ENCODE measurements at places on chromosomes 2 and 18. TPM values are rescaled to one million over a fixed set of nuclear protein-coding genes. Genes with fewer than 3 reads are reported as not detected.

- H3K4me1 ChIP-seq = no peaks in the 10 kb centered on the region
- H3K27ac ChIP-seq = no peak overlapping the region
- H3K27me3 ChIP-seq = no peaks in the 10 kb centered on the region
- H3K36me3 ChIP-seq = no peaks in the 10 kb centered on the region
Measured at GRCh38 chr2:45256867-45257641, 247.8 kb upstream of the SIX2 start.

DNA sequence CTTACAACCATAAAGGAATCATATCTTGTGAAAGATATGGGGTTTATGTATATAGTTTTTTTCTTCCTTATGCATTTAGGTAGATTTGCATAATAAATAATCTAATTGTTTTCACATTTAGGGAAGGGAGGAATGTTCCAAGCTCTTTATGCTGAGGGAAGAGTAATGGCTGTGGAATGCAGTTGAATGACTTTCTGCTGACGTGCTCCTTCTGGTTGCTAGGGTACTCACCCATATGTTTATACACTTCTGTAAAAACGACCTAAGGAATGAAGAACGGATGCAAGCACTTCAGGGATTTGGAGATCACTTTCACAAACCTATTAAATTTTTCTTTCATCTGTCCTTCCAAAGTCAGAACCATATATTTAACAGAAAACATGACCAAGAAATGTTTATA lies 29.2 kb upstream of the PPP4R1 start:
- peak; percentile 98 for DNase-seq
- H3K4me1 ChIP-seq = peaks cover 5% of the 10 kb centered on the region
- H3K4me3 ChIP-seq = no peak overlapping the region
- no peaks in the 10 kb centered on the region for H3K27me3 ChIP-seq

GRCh38 chr2:168255866-168256265 lies 8.5 kb upstream of the STK39 start:
- no peak overlapping the region for H3K27ac ChIP-seq
- H3K27me3 ChIP-seq = no peaks in the 10 kb centered on the region
- DNase-seq = no peak
- no peaks in the 10 kb centered on the region for H3K4me1 ChIP-seq
- H3K36me3 ChIP-seq = no peaks in the 10 kb centered on the region

GRCh38 chr2:238968616-238969384 lies 120.9 kb downstream of the TWIST2 start:
- no peaks in the 10 kb centered on the region for H3K27me3 ChIP-seq
- DNase-seq = no peak
- H3K4me3 ChIP-seq = no peak overlapping the region

GRCh38 chr2:65281627-65282351 lies 54.2 kb downstream of the ACTR2 start:
- no peak overlapping the region for H3K27ac ChIP-seq
- no peaks in the 10 kb centered on the region for H3K27me3 ChIP-seq
- DNase-seq = peak; percentile 36
- no peaks in the 10 kb centered on the region for H3K36me3 ChIP-seq
- no peak overlapping the region for H3K4me3 ChIP-seq

GRCh38 chr2:46827274-46828134 lies 88.1 kb downstream of the MCFD2 start:
- H3K27me3 ChIP-seq = no peaks in the 10 kb centered on the region
- peak overlapping the region; percentile 86 for H3K27ac ChIP-seq
- no peak overlapping the region for H3K4me3 ChIP-seq
- no peaks in the 10 kb centered on the region for H3K36me3 ChIP-seq
- no peak for DNase-seq
- H3K4me1 ChIP-seq = peaks cover 37% of the 10 kb centered on the region

GRCh38 chr2:113240150-113240914 lies 38.4 kb downstream of the PAX8 start:
- peaks cover 19% of the 10 kb centered on the region for H3K4me1 ChIP-seq
- peak overlapping the region; percentile 90 for H3K27ac ChIP-seq
- H3K4me3 ChIP-seq = no peak overlapping the region
- H3K36me3 ChIP-seq = peaks cover 2% of the 10 kb centered on the region

DPYSL5 gene
- not detected for polyA plus RNA-seq

ZNF514 gene
- polyA plus RNA-seq = 6.0 TPM

L3MBTL4 gene
- 0.02 TPM for polyA plus RNA-seq

TDRD15 gene
- not detected for polyA plus RNA-seq

MARCHF4 gene
- polyA plus RNA-seq = 7.3 TPM

All from fibroblast of lung (primary cell).